ENCODE measurements at places on chromosomes 6 and 20.

DNA sequence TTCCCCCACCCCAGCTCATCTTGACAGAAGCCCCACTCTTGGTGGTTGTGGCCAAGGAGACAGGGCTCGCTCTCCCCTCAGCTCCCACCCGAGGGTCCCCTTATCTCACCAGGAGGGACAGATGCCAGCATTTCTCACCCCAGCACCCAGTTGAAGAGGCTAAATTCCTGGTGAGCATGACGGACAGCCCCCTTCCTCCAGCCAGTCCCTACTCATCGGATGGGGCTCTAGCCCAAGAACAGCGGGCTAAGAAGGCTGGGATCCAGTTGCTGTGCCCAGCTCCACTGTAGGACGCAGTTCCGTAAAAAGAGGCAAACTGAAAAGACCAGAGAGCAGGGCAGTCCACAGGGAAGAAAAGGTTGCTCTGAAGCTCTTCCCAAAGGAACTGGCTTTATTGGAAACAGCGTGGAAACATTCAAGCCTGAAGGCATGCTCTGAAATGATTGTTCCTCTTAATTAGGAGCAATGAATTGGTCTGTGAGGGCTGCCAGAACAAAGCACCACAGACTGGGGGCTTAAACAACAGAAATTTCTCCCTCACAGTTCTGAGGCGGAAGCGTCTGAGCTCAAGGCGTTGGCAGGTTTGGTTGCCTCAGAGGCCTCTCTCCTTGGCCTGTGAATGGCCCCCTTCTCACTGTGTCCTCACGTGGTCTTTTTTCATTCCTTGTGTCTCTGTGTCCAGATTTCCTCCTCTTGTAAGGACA lies 17.9 kb upstream of the KIF25 start:
- DNase-seq, result no peak

DNA sequence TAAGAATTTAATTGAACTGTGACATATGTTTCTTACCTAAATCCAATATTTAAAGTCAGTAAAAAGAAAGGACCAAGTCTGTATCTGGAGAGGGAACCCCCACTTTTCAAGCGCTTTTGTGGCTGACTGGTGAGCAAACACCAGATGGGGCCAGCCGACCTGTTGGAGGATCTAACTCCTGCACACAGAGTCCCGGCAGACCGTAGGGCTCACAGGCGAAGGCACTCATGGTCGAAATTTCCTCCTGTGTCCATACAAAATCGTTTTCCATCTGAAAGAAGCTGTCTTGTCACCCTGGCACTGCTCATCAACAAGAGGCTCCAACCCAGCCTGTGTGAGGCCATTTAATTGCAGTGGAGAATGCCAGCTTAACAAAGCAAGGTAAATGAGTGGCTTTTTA lies 94.0 kb downstream of the SCML4 start:
- no peak for DNase-seq

DNA sequence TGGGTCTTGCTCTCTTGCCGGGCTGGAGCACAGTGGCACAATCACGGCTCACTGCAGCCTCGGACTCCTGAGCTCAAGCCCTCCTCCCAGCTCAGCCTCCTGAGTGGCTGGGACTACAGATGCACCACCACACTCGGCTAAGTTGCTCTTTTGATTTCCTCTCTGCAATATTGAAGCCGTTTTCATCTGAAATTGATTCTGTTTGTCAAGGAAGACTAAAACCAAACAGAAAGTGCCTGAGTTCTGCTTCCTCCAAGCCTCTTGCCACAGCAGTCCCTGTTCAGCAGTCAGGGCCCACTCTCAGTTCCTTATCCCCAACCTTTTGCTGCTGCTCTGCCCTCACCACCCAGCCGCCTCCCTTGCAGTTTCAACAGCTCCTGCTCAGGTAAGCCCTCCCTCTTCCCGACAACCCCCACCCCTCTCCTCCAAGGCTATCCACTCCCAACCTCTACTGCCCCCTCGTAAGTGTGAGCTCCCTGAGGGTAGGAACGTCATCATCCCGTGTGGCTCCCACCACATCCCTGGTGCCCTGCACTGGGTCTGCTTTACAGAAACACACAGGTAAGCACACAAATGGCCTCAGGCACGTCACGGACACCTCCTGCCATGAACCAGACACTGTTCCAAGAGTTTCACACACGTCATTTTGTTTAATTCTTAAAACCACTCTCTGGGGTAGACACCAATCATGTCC lies 70.7 kb upstream of the TAB2 start:
- no peak for DNase-seq

DNA sequence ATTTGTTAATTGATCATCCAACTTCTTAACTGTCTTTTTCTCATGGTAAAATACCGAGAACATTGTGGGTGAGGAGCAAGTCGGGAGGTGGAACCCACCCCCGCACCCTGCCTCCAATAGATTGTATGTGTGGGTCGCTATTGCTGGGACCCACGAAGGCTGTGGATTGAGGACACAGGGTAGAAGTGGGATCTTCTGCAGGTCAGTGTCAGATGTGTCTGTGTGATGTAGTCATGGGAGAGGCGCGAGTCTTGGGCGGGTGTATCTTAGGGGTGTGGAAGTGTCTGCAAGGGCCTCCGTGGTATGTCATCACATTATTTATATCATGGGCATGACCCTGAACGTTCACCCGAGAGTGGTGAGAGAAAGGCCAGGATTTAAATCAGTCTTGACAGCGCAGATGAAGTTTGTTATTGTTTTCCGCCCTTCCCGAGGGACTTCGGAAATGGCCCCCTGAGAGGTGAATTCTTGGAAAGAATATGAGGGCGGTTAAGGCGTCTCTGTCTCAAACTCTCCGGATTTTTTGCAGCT lies 472 bp upstream of the PAQR8 start:
- DNase-seq, result no peak

DNA sequence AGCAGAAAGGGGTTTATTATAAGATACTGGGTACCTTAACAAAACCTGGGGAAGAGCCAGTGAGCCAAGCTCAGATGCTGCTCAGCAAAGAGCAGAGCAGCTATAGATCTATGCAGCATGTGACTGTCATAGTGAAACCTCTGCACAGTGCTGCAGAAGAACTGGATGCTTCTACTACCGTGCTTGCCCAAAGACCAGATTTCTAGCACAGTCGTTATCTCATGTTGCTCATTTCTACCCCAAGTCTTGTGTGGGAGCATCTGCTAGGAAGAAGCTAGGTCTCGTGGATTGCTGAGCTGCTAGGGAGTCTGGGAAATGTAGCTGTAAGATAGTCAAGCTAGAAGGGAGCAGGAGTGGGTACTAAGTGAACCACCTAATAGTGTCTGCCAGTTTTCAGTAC lies 31.7 kb upstream of the GNRH2 start:
- DNase-seq, result no peak

DNA sequence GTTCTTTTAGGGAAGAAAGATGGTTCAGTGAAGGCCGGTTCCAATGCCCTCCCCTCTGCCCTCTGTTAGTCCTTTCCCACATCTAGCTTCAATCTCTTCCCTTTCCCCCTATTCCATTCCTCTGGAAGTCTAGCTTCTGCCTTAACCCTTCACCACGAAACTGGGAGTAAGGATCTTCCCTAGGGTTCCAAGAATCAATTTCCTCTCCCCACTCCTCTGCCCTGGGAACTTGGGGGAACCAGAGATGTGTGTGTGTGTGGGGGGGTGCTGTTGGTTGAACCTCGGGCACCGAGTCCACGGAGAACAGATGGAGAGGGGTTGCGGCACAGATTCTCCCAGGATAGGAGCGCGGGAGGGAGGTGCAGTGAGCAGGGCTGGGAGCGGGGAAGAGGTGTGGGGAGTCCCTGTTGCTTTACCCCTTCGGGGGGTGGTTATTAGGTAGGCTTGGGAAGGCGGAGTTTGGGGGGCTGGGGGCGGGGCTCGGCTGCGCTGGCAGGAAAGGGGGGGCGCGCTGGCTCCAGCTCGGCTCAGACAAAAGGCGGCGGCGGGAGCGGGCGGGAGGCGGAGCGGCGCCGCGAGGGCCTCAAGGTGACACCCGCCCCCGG lies at the start of gene TMEM151B:
TSS of gene TMEM151B (plus strand) at position 530 of the 605 bp plus-strand sequence. CDS start 293 bp downstream, outside the sequence.
- DNase-seq, result peak; percentile 16

GRCh38 chr20:13546497-13547131 lies 92.1 kb downstream of the TASP1 start:
- peak; percentile 71 for DNase-seq

GRCh38 chr6:33276581-33276863 lies 401 bp upstream of the B3GALT4 start:
- no peak for DNase-seq

DNA sequence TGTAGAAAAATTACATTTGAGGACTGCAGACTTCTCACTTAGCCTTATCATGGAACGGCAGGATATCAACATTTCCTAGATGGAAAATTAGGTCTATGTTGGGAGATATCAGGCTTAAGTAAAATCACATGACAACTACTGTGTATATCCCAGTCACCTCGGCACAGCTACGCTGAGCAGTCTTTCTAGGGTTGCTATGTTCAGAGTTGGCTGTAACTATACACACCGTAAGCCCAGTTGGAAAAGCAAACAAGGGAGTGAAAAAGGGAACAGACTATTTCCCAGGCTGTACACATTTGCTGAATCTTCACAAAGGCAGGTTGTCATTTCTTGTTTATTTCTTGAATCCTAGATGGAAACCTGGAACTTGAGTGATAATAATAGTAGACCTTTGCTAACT lies 80.7 kb upstream of the PTPRK start:
- DNase-seq, result no peak

DNA sequence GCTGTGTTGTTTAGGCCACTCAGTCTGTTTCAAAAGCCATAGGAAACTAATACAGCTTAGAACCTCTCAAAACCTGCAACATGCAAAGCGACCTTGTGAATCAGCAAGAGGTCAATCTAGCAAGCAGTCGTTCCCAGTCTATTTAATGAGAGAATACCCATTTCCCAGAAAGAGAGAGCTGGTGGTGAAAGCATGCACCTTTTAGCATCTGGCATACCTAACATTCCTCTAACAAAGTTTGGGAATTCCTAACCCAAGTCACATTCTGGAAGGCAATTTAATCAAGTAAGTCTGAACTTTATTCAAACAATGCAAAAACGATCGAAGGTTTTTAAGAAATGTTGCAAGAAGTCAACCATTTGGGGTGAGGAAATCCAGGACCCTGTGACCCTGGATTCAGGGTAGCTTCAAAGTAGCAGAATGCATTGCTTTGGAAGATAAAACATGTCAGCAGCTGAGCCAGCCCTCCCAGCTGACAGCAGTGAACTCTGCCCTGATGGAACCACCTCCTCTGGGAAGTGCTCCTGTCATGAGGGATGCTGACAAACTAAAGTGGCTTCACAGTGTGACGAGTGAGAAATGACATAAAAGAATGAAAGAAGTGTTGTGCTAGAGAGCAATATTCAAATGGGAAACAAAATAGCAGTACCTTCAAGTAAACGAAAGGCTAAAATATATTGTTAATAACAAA lies 104.8 kb downstream of the GMDS start:
- DNase-seq, result no peak

DNA sequence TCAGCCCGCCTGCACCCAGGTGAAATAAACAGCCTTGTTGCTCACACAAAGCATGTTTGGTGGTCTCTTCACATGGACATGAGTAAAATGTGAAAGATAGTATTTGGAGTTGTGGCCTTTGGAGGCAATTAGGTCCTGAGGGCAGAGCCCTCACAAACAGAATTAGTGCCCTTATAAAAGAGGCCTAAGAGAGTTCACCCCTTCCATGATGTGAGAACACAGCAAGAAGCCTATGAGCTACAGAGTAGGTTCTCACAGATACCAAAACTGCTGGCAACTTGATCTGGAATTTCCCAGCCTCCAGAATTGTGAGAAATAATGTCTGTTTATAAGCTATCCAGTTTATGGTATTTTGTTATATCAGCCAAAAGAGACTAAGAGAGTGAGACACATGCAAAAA lies 74.5 kb downstream of the TRDN start:
- DNase-seq, result no peak

- no peak for DNase-seq
Observed at GRCh38 chr6:158911746-158912480, 88.1 kb downstream of the RSPH3 start.

DNA sequence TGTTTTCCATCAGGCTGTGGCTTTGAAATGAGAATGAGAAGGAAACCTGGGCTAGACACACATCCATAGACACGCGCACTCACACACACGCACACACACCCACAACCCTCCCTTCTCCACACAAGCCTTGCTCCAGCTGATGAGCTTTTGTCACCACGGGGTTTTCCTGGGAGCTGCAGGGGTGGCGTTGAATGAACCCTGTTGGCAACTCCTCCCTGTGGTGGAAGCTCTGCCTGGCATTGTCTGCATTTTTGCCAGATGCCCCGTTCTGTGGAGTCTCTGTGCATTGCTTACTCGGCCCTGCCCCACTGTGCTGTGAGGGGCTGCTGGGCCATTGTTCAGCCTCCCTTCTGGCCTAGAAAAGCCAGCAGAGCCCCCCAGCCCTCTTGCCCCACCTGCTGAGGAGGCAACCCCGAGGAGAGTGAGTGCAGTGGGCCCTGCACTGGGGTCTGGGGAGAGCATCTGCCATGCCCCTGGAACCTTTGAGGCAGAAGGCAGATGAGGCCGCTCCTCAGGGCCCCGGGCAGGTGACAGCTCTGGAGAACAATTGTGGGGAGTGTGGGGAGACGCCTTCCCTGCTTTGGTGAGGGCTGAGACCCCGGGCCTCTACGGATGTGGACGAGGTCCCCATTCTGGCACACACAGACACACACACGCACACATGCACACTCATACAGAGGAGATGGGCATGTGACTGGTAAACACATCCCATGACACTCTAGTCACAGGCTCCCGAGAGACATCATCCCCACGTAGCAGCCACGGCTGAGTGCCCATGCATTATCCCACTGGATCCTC lies 9.9 kb downstream of the ADIG start:
- no peak for DNase-seq

GRCh38 chr20:3084283-3084985 lies at the start of gene AVP:
Gene AVP, minus strand, starts transcription at chr20:3084724. Its CDS starts 50 bp downstream, at chr20:3084674.
- no peak for DNase-seq

- no peak for DNase-seq
Observed at GRCh38 chr20:63814891-63815614, 16.0 kb downstream of the ZBTB46 start.

DNA sequence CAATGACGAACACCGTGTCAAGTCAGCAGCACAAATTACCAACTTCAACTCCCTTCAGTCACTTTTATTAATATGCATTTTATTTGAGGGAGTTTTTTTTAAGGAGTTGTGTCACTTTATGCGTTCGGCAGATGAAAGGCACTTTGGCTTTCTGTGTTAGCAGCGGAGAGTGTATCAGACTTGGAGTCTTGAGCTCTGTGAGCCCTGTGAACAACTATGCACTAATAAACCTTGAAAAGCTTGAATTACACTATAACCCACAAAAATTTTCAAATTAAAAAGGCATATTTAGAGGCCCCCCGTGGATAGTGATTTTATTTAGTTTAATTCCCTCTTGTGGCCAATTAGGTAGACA lies 335.3 kb upstream of the NT5E start:
- no peak for DNase-seq
